ENCODE measurements at places on chromosomes 6 and 20. TPM values are rescaled to one million over a fixed set of nuclear protein-coding genes. Genes with fewer than 3 reads are reported as not detected.

DNA sequence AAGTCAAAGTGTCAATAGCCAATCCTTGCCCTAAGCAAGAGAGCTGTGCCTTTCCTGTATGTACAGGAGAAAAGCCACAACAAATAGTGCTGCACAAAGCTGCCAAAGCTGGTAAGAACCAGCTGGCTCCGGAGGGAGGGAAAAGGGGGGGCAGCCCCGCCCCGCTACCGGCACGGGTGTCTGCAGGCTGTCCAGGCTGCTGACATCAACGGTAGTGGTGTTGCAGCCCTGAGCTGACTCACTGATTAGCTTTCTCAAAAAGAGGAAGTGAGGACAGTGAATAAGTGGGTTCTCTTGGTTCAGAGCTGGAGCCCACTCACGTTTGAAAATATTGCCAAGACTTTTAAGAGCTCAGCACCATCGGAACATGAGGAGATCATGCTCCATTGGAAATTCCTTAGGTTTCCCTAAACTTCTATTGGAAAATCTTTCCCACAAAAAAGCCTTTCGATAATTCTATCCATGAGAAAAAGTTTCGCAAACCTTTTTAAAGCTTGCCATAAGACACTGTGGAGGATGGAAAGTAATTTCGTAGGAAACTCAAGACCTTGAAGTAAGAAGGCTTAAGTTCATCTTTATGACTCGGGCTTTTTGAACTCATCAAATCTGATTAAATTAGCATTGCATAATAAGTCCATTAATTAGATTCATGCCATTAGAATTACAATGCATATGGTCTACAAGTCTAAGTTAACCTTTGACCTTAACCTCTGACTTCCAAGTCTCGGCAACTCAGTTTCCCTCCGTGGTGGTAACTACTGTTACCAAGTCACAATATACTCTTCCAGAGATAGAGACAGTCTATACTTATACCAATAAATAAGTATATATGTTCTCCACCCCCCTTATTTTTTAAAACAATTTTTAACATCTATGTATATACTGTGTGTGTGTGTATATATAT, 67.0 kb downstream of the TNFRSF21 start:
- H3K4me3 ChIP-seq = no peak overlapping the region
- no peaks in the 10 kb centered on the region for H3K36me3 ChIP-seq
- no peak overlapping the region for H3K27ac ChIP-seq
- no peaks in the 10 kb centered on the region for H3K27me3 ChIP-seq

DNA sequence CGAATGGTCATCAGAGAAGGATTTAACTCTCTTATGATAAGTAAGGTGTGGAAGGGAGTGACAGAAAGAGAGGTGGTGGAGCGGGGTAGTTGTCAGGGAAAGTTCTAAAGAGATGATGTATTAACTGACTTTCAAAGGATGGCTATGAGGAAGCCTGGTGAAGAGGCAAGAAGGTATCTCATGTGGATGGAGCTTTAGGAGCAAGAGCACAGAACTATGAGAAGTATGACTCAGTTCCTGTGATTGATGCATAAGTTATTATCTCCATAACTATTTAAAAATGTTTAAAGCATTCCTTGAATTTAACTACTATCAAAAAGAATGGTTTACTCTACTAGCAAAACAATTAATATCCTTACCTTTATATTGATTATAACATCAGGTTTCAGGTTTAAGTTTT, 28.8 kb downstream of the AK9 start:
- no peak overlapping the region for H3K4me3 ChIP-seq
- H3K27ac ChIP-seq = no peak overlapping the region
- DNase-seq = no peak
- H3K36me3 ChIP-seq = no peaks in the 10 kb centered on the region
- H3K4me1 ChIP-seq = no peaks in the 10 kb centered on the region

DNA sequence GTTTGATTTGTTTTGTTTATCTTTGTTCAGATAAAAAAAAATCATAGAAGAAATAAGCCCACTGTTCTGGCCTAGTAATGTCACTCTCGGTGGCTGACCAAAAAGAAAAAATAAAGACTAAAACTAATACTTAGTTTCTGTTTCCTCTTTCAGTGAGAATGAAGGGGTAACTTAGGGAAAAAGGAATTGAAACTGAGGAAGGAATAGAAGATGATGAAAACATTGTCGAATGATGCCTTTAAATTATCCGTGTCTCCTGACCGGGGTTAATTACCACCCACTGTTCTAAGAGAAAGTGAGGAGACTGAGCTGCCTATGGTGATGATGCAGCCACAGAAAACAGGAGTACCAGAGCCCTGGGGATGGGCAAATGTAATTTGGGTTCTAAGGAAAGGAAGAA, 73.1 kb downstream of the PTCHD4 start:
- H3K27ac ChIP-seq = no peak overlapping the region
- H3K4me3 ChIP-seq = no peak overlapping the region
- no peak for DNase-seq
- H3K36me3 ChIP-seq = no peaks in the 10 kb centered on the region

DNA sequence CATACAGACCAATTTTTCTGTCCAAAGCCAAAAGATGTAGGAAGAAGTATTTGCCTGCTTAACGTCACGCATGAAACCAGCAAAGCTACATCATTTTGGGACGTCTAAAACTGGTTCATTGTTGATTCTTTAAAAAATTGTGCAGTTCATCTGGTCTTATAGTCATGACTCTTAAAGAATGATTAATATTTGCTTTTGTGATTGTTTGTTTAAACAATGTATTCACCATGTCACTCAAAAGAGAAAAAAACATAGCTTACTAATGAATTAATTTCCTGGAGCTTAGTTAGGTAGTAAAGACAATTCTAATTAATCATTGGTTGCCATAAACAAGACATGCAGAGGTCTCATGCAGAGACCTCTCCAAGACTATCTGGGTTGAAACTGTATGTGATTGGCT, 157.3 kb downstream of the RPS12 start:
- no peak overlapping the region for H3K27ac ChIP-seq
- no peak overlapping the region for H3K4me3 ChIP-seq
- no peak for DNase-seq
- no peaks in the 10 kb centered on the region for H3K36me3 ChIP-seq
- no peaks in the 10 kb centered on the region for H3K4me1 ChIP-seq

DNA sequence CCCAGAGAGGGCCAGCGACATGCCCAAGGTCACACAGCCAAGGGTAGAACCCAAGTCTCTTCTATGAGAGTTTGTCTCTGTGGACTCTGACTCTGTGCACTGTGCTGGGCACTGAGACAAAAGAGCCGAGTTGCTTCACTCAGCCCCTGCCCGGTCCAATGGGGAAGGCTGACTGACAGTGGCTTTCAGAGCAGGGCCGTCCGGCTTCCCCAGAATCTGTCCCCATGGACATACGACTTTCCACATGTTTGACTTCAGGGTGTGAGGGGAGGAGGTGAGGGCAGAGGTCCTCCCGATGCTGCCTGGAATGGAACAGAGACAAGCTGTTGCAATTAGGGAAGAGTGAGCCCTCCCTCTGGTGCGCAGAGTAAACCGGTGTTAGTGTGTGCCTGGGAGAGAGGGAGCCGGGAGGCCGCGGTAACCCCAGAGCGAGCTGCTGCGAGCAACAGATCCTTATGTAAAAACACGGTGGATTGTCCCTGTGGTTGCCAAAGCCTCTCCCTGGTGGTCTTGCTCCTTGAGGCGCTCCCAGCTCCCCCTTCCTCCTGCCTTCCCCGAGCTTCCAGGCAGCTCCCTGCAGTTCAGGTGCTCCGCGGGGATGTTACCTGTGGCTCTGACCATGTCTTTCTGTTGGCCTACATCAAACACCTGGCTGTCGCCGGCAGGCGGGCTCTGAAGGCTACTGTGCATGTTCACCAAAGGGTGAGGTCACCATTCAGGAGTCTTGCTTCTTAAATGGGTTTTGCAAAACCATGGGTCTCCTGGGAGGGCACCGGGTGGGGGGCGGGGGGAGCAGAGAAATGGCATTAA, 672 bp downstream of the SIRPA start:
- no peak overlapping the region for H3K4me3 ChIP-seq
- no peak for DNase-seq
- no peak overlapping the region for H3K27ac ChIP-seq
- H3K27me3 ChIP-seq = peaks cover 13% of the 10 kb centered on the region

DNA sequence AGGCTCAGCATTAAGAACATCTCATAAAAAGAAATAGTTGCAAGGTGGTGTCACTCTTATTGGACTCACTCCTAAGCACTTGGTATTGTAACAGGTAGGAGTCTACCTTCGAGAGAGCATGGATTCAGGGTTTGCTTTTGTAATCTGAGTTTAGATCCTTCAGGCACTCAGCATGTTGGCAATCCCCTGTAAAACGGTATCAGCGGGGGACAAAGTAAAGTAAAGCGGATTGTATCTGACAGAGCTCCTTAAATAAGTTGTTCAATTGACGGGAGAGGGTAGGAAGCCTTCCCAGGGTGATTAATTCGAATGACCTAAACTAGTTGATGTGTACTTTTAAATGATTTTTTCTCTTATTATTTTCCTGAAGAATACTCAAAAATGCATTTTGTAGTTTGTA, 869.8 kb upstream of the EPHA7 start:
- H3K27ac ChIP-seq = no peak overlapping the region
- DNase-seq = no peak
- H3K4me3 ChIP-seq = no peak overlapping the region
- no peaks in the 10 kb centered on the region for H3K4me1 ChIP-seq

GRCh38 chr20:57735831-57736737, 26.3 kb upstream of the PMEPA1 start:
- no peaks in the 10 kb centered on the region for H3K4me1 ChIP-seq
- no peaks in the 10 kb centered on the region for H3K36me3 ChIP-seq
- H3K27me3 ChIP-seq = peaks cover 2% of the 10 kb centered on the region

DNA sequence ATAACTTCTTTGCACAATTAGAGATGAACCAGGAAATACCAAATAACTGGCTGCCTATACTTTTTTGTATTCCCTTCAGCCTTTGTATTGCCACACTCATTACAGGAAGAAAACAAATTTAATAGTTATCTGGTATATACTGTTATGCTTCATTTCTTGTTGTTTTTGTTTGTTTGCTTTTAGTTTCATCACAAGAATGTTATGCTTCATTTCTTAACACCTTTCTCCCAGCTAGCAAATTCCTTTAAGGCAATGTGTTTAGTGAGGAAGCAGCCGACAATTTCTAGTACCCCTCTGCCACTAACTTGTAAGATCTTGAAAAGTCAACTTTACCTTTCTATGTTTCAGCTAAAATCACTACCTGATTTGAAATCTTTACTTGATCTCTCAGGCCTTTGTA, 1.4 kb downstream of the NCOA6 start:
- H3K4me3 ChIP-seq = peak overlapping the region; percentile 90
- peaks cover 36% of the 10 kb centered on the region for H3K4me1 ChIP-seq
- no peaks in the 10 kb centered on the region for H3K36me3 ChIP-seq
- peak overlapping the region; percentile 74 for H3K27ac ChIP-seq
- DNase-seq = no peak

DNA sequence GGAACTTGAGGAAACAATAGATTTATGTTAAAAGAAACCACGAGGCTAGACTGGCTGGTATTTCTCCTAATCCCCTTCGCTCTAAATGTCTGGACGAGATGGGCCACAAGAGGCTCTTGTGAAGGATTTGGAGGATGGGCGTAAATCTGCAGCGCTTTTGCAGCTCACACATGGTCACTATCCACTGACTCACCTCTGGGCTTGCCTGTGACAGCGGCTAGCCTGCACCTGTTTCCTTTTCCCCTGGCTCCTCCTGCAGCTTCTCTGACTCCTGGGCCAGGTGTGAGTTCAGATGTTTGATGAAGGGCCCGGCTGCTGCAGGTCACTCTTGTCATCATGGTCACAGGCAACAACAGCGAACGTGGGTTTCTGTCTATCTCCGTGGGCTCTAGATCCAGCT, 629.4 kb downstream of the CBLN4 start:
- no peaks in the 10 kb centered on the region for H3K27me3 ChIP-seq
- H3K27ac ChIP-seq = no peak overlapping the region
- H3K4me1 ChIP-seq = no peaks in the 10 kb centered on the region
- H3K4me3 ChIP-seq = no peak overlapping the region

- H3K27me3 ChIP-seq = no peaks in the 10 kb centered on the region
- DNase-seq = no peak
- no peaks in the 10 kb centered on the region for H3K36me3 ChIP-seq
- H3K4me3 ChIP-seq = no peak overlapping the region
- no peak overlapping the region for H3K27ac ChIP-seq
These were observed 76.9 kb downstream of the PLCG1 start for GRCh38 chr20:41214202-41214601.

DNA sequence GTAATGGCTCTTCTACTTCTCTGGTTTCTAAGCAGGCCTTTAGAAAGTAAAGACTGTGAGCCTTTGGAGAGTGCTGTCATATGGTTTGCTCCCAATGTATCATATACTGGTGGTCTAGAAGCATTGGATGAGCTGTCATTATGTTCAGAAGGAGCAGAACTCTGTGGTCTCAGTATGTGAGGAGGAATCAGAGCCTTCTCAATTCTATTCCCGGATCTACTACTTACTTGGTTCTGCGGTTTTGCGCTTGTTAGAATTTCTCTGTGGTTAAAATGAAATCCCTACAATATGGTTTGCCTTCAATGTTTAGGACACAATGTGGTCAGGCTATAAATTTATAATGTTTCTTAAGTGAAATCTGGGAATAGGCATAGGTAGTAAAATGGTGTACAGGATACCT, 64.6 kb downstream of the RWDD2A start:
- no peak overlapping the region for H3K4me3 ChIP-seq
- H3K36me3 ChIP-seq = no peaks in the 10 kb centered on the region
- H3K27ac ChIP-seq = no peak overlapping the region
- H3K4me1 ChIP-seq = no peaks in the 10 kb centered on the region
- no peak for DNase-seq
- H3K27me3 ChIP-seq = peaks cover 4% of the 10 kb centered on the region

GRCh38 chr6:159062564-159062945, 17.8 kb upstream of the TAGAP start:
- H3K36me3 ChIP-seq = no peaks in the 10 kb centered on the region
- H3K4me1 ChIP-seq = peaks cover 44% of the 10 kb centered on the region
- no peaks in the 10 kb centered on the region for H3K27me3 ChIP-seq
- peak; percentile 32 for DNase-seq
- peak overlapping the region; percentile 78 for H3K4me3 ChIP-seq
- peak overlapping the region; percentile 91 for H3K27ac ChIP-seq

DNA sequence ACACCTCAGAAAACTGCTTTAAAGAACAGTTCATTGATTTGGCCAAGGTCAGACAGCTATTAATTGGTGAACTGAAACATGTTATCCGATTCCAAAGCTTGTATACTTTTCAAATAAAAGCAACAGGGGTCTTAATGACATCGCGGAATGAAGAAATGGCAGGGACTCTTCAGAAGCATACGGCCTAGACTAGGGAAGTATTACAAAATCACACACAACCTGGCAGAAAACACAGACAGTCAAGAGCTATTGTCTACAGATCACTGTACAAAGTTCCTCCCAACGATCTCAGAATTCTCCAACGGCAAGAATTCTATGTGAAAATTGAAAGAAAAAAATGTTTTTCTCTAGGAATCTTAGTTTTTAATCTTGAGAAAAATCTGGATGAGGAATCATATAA, 105.5 kb downstream of the PTPRK start:
- no peak for DNase-seq
- no peaks in the 10 kb centered on the region for H3K36me3 ChIP-seq
- no peak overlapping the region for H3K27ac ChIP-seq
- H3K4me3 ChIP-seq = no peak overlapping the region

GRCh38 chr6:17045581-17046322, 56.1 kb upstream of the STMND1 start:
- no peak for DNase-seq
- no peak overlapping the region for H3K27ac ChIP-seq
- no peaks in the 10 kb centered on the region for H3K4me1 ChIP-seq
- H3K27me3 ChIP-seq = peaks cover 23% of the 10 kb centered on the region

The FAM83B gene
- not detected for total RNA-seq

The TMEM244 gene
- 1.1 TPM for total RNA-seq

The EFCAB8 gene
- 1.2 TPM for total RNA-seq

Measured in CD4-positive, CD25-positive, alpha-beta regulatory T cell (primary cell).